ENCODE measurements at places on chromosomes 4 and X.

DNA sequence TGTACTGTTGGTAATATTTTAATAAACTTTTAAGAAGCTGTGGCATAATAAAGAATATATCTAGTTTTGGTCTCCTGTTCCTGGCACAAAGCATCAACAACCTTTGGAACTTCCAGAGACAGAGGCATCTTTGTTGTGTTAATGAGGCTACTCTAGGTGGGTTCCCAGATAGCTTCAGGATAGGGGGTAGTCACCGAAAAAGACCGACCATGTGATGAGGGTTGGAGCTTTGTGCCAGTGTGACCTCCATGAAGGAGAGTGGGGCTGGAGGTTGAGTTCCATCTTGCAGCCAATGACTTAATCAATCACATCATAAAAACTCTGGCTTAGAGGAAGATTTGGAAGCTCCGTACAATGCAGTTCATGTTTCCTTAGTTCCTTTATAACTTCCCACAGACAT, 9.9 kb downstream of the PPAT start:
- no peak overlapping the region for H3K4me3 ChIP-seq
- H3K4me1 ChIP-seq, result no peaks in the 10 kb centered on the region
- no peak for DNase-seq
- no peak overlapping the region for H3K27ac ChIP-seq
- peaks cover 3% of the 10 kb centered on the region for H3K36me3 ChIP-seq

DNA sequence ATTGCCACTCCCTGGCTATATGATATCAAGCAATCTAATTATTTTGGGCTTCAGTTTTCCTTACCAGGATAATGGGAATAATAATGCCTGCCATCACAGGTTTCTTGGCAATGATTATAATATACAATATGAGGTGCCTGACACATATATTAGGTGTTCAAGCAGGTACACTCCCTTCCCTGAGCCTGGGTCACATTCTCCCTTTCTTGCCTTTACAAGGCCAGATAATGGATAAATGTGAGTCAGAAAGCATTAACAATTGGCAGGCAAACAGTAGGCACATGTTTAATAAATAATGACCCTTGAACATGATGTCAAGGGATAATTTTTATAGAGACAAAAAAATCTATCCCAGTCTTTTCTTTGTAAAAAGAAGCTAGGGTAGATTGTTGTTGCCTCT, 17.2 kb downstream of the NDP start:
- H3K4me3 ChIP-seq, result no peak overlapping the region
- peaks cover 21% of the 10 kb centered on the region for H3K27me3 ChIP-seq
- H3K36me3 ChIP-seq, result no peaks in the 10 kb centered on the region
- H3K27ac ChIP-seq, result no peak overlapping the region

DNA sequence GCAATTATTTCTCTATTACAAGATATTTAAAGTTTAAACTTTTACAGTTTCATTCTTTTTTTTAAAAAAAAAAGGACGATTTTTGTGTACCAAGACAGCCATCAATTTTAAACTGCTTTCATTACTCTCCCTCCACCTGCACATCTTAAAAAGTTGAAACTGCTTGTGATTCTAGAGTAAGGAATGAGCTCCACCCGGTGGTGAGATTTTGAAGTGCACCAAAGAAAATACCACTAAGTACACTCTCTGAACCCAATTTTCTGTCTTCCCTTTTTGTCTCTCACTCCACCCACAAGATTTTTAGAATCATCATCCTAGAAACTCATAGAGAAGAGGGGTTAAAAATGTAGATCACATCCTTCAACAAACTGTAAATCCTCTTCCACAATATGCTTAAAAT, 91.3 kb upstream of the WDR44 start:
- DNase-seq, result peak; percentile 82
- peaks cover 5% of the 10 kb centered on the region for H3K4me1 ChIP-seq
- H3K27me3 ChIP-seq, result peaks cover 4% of the 10 kb centered on the region

DNA sequence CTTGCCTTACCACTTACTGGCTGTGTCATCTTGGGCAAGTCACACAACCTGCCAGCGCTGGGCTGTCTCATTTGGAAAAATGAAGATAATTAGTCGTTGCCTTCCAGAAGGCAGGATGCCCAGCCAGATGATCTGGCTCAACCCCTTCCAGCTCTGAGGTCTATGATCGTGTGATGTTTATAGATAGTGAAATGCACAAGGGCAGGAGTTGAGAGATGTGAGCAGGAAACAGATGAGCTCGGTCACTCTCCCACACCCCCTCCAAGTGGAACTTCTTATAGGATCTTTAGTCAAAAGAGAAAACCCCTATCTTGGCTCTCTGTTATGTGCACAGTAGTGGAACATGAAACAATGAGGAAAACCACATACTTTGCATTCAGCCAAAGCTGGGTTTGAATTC, 336.8 kb upstream of the PPARGC1A start:
- no peak overlapping the region for H3K4me3 ChIP-seq
- H3K36me3 ChIP-seq, result no peaks in the 10 kb centered on the region
- H3K27ac ChIP-seq, result no peak overlapping the region

DNA sequence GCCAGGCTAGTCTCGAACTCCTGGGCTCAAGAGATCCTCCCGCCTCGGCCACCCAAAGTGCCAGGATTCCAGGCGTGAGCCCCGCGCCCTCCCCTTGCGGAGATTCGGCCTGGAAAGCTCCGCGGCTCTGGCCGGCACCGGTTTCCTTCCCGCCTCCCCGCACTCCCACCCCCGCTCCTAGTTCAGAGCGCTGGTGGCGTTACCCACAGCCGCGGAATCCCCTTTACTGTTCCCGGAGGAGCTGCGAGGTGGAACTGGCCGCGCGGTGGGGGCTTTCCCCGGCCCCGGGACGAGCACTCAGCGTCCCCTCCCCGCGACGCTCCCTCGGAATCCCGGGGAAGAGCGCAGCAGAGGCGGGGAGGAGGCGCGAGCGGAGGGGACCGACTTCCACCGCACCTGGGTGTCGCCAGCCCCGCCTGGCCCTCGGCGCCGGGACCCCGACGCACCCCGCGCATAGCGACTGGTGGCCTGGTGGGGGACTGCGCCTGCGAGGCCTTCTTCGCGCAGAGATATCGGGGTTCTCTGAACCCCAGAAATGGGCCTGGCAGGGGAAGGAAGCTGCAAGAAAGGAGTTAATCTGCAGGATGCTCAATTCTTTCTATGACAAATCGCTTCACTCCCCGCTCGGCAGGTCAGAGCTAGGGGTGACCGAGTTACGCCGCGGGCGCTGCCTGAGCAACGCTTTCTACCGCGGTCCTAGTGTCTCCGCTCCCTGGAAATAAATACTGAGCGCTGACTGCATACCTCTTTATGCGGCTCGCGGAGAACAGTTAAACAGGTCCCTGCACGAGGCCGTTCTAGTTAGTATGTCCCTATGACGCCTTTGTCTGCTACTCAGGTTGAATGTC, 14.6 kb upstream of the SLC25A4 start:
- peak overlapping the region; percentile 53 for H3K4me3 ChIP-seq
- H3K27me3 ChIP-seq, result peaks cover 32% of the 10 kb centered on the region
- H3K27ac ChIP-seq, result no peak overlapping the region
- no peak for DNase-seq
- H3K36me3 ChIP-seq, result no peaks in the 10 kb centered on the region

Data from muscle of leg (tissue), 16 donors.